ENCODE measurements at places on chromosomes 12 and 14.

DNA sequence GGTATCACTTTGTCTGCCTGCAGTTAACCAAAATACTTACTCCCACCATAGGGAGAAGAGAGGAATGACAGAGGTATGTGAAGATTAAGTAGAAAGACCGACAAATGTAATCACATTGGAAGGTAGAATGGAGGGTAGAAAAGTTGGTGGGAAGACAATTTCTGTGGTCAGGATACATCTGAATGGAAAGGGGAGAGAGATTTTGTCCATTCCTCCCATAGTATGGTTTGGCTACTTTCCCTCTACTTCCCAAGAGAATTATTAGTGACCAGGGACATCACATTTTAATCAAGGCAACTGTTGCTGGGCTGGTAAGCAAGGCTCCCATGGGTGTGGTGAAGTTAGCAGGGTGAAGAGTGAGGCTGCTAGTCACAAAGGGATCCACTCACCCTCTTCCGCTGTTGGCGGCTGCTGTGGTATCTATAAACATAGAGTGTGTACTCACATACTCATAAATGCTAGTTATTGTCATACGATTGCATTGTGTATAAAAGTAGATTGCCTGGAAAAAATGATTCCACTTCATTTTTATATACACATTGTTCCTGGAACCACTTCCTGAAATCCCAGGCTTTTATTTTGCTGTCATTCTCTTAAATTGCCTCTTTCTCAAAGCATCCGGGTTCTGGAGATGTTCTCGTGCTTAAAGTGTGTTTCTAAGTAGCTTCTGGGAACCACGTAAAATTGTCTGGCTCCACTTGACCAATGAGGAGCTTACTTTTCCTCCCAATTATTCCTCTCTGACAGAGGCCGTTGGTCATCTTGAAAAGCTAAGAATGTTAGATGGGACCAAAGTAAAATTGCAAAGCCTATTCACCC is 413.1 kb downstream of the ZFP36L1 start:
- DNase-seq = no peak

DNA sequence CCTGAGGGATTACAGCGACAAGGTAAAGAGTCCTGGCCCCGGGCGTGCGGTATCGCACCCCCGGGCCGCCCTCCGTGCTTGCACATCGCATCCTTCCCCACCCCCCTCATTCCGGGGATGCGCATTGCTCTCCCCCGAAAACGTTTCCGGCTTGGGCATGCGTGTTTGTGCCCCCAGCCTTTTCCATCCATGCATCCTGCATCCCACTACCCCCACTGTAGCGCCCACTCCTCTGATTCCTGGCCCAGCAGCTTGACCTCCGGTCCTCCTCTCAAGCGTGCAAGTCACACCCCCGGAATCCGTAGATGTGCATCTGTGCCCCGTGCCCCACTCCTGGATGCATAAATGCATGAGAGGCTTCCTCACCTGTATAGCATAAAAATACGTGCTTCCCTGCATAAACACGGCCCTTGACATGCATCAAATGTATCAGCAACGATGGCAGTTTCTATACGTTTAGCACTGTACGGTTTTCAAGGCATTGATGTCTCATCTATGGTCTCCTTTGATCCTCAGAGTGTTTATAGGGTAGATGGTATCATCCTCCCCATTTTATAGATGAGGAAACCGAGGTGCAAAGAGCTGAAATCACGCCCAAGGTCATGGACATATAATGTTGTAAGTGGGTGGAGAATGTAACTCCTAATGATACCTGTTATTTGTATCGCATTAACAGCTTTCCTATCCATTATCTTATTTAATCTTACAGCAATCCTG is 484 bp downstream of the RIC8B start:
- DNase-seq = no peak

DNA sequence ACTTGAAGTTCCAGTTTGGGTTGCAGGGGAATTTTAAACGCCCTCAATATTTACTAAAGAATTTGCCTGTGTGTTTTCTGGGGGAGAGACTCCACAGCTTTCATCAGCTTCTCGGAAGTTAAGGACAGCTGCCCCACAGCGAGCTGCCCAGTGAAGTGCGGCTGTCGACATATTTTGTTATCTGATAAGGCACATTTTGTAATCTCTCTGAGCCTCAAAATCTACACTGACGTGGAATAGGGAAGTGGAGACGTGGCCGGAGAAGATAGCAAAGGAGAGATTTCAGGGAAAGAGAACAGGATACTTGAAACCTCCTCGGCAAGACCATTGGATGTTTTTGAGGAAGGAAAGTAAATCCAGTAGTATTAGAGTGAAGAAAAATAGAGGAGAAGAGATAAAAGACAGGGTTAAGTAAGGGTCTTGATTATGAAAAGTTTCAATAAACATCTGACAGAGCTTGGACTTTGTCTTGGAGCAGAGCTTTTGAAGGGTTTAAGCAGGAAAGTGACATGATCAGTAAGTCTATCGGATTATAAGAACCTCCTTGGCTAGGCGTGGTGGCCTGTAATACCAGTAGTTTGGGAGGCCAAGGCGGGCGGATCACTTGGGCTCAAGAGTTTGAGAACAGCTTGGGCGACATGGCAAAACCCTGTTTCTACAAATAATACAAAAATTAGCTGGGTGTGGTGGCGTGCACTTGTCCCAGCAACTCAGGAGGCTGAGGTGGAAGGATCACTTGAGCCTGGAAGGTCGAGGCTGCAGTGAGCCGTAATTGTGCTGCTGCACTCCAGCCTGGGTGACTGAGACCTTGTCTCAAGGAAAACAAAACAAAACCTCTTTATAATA is 1.1 kb downstream of the POLR3B start:
- no peak for DNase-seq

DNA sequence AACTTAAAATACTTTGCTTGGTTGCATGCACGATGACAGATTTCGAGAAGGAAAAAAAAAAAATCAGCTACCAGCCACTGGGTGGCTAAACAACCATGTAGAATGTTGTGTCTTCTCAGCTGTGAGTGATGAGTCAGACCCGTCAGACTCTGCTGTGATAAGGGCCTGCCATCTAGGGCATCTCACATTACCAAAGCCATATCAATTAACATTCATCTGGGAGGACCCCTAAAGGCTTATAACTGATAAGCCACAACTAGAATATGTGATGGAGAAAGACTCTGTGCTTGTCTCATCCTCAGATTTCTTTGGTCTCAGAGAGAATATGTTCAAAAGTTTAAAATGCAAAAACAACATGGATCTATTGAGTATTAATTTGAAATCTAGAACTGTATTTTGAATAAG is 111.5 kb downstream of the PAX9 start:
- no peak for DNase-seq

DNA sequence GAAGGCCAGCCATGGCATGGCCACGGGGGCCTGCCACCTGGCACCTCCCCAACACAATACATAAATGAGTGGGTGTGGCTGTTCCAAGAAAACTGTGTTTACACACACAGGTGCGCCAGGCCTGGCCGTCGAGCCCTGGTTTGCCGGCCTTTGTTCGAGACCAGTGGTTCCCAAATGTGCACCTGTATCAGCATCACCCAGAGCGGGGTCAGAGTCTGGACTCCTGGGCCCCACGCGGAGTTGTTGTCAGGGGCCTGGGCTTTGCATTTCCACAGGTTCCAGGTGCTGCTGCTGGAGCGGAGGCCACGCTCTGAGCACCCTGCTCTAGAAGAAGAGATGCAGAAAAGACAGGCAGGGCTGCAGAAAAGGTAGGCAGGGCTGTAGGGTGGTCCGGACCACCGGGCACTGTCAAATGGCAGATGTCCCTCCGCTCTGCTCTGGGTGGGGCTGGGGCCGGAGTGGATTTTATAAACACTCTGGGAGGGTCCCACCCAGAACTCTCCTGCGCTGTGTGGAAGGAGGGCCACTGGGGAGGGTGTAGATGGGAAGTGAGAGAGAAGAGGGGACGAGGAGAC is 4.2 kb upstream of the ASPG start:
- no peak for DNase-seq
